ENCODE measurements at places on chromosomes 16 and 17.

DNA sequence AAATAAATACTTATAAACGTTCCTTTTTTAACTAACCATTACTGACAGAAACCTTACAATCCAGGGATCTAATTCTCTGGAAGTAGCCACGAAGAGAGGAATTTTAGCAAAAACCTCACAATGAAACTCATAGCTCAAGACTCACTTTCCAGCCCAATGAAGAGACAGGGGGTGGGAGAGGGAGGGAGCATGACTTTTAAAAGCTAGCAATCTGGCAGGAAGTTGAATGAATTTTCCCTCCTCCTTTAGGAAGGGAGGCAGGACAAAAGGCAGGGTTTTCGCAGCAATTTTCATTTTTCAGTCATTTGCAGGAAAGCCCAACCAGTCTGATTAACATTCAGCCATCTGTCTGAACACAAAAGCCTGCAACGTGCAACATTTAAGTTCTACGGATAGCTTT, 381.5 kb upstream of the PSMD7 start:
- no peak for DNase-seq

DNA sequence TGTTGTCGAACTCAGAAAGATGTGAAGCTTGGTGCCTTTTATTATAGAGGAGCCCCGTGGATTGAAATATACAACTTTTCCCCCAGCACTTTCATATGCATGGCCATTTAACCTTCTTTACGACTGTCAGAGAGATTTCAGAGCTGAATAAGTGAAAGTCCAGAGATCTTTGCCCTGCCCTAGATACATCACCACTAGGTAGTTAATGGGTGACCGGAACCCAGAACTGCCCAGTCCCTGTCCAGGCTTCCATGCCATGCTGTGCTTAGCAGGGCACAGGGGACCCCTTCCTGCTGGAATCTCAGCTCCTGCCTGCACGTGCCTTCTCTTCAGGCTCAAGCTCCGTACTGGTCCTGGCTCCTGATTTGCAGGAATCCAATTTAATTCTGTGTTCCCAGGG, 32.2 kb downstream of the SRL start:
- no peak for DNase-seq

- no peak for DNase-seq
Observed at GRCh38 chr16:75371171-75371570, 62.1 kb downstream of the CFDP1 start.

DNA sequence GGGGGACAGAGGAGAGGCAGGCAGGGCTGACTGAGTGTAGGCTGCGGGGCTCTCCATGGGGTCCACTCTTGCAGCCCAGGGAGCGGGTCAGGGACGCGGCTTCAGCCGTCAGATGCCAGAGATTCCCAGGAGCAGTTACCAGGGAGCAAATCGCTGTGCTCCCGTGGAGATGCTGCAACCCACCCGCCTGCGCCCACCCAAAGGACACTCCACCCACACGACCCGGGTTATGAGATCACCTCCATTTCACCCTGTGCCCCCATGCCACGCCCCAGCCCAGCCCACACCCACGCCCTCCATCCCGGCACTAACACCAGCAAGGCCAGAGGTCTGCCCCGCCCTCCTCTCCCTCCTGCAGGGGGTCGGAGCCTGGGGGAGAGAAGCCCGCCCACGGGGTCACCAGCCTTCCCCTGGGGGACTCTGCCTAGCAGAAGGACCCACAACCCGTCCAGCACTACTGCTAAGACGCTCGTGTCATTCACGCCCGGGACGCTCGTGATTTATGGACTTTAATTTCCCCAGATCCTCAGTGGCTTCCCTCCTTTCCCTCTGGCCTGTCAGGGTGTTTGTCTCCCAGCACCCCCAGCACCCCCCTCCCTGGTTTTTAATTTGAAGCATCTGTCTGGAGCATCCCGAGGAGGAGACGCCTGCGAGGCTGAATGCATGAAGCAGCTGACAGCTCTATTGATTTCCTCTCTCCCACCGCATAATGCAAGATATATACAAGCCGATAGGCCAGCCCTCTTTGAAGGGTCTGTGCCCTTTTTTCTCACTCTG, 6.7 kb upstream of the RPL38 start:
- DNase-seq: no peak

DNA sequence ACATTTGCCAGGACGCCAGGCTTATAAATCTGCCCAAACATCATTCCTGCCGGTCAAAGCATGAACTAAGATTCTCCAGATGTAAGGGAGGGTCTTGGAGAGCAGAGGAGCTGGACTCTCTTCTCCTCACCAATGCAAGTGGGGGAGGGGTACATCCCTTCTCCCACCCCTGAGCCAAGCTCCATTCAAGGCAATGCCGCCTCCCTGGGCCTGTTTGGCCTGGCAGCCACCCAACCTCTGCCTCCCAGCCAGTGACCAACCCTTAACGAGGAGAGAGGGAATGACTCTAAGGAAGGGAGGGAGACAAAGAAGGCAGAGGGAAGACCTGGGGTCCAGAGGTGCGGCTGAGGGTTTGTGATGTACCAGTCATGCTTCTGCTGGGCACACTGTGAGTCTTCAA, 13.8 kb downstream of the C17orf50 start:
- DNase-seq: no peak

DNA sequence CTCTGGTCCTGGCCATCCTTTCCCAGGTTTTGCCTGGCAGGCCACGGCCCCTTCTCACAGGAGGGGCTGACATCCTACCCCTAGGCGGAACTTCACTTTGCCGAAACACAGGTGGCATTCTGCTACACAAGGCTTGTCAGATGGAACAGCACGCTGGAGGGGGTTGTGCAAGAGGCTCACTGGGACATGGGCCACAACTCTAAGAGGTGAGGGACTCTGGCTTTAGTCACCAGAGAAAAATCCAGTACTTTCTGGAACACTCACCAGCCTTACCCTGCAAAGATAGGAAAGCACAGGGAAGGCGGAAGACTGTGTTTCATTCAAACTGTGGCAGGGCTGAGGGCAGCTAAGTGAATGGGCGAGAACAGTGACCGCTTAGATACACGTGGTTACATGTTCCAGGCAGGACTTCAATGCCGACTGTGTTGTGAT, 18.3 kb downstream of the CDC42EP4 start:
- peak; percentile 87 for DNase-seq

- DNase-seq: no peak
Observed at GRCh38 chr16:81237942-81238295, 570 bp upstream of the BCO1 start.
